ENCODE measurements at places on chromosomes 4 and X.

DNA sequence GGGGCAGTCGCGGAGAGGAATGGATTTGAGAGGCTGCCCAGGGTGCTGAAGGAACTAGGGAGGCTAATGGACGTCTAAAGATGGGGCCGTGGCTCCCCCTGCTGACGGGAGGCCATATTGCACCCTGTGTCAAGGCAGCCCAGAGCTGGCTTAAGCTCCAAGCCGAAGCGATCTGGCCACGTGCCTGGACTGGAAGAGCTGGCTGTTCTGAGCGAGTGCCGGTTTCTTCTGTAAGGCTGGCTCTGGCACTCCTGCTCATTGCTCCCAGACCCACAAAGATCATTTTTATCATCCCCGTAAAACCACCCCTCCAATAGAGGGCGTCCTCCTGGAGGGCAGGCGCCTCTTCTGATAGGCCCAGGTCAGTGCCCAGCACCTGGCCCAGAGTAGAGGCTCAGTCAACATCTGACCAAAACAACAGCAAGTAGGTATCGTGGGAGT, 5.6 kb downstream of the PNCK start:
- peak; percentile 61 for DNase-seq

DNA sequence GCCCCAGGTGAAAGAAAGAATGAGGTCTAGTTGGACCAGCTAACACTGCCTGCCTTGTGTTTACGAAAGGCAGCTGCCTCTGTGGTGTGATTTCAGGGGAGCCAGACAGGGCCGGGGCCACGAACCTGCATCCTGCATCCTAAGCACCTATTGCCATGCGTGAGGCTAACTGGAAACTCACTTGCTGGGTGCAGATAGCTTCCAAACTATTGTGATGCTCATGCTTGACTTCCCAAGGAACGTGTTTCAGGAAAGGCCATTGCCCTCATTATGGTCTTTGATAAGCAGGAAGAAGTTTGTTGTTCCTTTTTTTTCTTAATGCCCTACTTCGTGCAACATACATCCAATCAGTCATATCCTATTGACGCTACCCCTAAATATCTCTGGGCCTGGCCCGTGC, 2.3 kb upstream of the IRF2 start:
- no peak for DNase-seq

GRCh38 chr4:978957-979701, 5.8 kb upstream of the DGKQ start:
- DNase-seq: no peak

- no peak for DNase-seq
Measured at GRCh38 chr4:148364525-148364924, 77.7 kb downstream of the NR3C2 start.

DNA sequence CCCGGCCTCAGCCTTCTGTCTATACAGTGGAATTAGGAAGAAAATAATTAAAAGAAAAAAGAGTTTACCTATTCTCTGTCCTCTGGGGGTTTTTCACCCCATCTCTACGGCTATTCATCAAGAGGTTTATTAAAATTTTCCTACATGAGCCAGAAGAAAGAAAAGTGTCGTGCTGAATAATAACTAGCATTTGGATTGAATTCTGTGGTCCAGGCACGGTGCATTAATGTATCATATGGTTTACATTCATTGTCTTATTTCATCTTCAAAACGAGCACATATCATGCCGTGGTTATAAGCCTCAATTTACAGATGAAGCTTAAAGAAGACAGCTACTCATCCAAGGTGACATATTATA, 5.4 kb upstream of the NAA15 start:
- DNase-seq: no peak

DNA sequence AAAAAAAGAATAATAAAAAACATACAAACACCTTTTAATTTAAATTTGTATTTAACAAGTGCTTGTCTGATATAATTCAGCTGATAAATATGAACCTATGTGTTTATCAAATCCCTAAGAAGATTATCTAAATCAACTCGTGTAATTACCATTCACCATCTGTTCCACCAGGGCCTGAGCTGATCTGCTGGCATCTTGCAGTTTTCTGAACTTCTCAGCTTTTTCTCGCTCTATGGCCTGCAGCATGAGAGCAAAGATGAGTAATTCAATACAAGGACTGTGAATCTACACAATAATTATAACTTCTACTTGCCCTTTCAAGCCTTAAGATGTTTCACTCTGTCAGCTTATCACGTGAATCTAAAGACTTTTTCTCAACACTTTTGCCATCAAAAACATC, 709.7 kb downstream of the DMD start:
- no peak for DNase-seq

- no peak for DNase-seq
Measured at GRCh38 chr4:184310881-184311709, 93.4 kb upstream of the ENPP6 start.

DNA sequence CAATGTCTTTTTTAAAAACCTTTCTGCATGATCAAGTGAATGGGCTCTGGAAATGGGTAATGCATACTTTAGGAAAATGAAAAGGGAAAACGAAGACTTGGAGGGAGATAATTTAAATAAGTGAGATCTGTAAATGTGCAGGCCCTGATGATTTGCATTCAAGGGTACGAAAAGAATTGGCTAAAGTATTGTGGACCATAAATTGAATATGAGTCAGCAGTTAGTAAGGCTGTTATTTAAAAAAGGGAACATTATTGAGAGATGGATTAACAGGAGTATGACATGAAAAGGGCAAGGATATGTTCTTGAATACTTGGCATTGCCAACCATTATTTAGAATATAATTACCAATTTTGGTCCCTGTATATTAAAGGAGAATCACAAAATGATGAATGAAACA, 125.5 kb downstream of the GPAT3 start:
- no peak for DNase-seq

GRCh38 chr4:23922541-23923111, 32.8 kb upstream of the PPARGC1A start:
- no peak for DNase-seq

Data from stimulated activated CD4-positive, alpha-beta T cell treated with anti-CD3 and anti-CD28 coated beads, TNF-alpha, amount 100 ng/mL, for 24 hours (primary cell).